ENCODE measurements at places on chromosomes 3 and 15.

- DNase-seq: no peak
Measured at GRCh38 chr3:52399131-52399530, 45.8 kb downstream of the SEMA3G start.

DNA sequence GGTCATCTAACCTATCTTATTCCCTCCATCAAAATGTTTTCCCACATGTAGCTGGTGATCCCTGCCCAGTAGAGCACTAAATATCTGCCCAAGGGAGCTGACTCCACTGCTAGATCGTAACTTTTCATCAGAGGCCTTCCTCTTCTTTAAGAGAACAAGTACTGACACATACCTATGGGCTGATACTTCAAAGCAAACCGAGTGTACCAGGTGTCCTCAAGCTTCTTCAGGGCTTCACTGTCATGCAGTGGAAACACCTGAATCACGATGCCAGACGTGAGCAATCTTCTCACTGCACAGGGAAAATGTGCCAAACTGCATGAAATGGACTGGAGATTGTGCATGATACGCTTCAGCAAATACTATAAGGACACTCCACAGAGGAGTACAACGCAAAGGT lies 41.6 kb downstream of the ANO10 start:
- DNase-seq: no peak

DNA sequence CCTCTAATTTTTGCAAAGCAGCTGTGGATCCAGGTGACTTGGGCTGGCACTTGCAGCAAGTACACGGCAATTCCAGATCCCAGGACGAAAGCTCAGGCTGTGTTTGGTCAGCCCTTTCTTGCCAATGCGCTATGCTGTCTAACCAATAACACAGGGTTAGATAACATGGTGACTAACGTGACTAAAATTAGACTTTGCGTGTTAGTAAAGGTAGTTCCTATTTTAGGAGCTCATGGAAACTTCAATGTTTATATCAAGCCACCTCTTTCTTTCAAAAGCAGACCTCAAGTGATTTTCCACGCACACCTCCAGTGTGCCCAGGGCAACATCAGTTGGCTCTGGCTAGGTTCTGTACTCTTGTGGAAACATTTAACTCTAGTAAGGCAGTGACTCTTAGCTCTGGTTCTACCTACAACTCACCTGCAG lies 32.5 kb downstream of the CDCP1 start:
- no peak for DNase-seq

GRCh38 chr3:178421069-178421468 lies 115.2 kb upstream of the KCNMB2 start:
- no peak for DNase-seq

DNA sequence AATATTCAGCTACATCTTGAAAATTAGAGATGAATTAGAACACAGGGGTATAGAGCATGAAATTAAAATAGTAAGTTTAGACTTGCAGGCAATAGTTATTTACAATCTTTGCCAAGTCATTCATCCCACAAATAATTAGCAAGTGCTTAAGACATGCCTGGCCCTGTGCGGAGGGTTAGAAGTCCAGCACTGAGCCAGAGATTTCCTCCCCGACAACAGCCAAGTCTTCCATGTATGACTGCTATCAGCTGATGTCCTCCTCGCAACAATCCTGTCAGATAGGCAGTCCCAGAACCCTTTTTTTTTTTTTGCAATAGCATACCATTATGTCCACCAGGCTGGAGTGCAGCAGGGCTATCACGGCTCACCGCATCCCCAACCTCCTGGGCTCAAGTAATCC lies 14.6 kb downstream of the SIN3A start:
- no peak for DNase-seq

DNA sequence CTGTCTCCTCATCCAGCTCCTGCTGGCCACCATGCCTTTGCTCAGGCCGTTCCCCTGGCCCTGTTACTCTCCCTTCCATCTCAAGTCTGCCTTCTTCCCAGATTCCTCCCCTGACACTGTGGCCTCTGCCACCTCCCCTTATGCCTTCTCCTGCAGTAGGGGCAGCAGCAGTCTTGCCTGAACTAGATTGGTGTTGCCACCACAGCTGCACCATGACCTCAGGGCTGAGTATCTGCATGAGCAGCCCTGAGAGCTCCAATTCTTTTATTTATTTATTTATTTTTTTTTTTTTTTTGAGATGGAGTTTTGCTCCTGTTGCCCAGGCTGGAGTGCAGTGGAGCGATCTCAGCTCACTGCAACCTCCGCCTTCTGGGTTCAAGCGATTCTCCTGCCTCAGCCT lies 13.8 kb upstream of the CAMP start:
- DNase-seq: no peak

- no peak for DNase-seq
Measured at GRCh38 chr3:150059729-150060128, 89.0 kb upstream of the PFN2 start.

- no peak for DNase-seq
Measured at GRCh38 chr15:91113030-91113429, 13.0 kb downstream of the SV2B start.

DNA sequence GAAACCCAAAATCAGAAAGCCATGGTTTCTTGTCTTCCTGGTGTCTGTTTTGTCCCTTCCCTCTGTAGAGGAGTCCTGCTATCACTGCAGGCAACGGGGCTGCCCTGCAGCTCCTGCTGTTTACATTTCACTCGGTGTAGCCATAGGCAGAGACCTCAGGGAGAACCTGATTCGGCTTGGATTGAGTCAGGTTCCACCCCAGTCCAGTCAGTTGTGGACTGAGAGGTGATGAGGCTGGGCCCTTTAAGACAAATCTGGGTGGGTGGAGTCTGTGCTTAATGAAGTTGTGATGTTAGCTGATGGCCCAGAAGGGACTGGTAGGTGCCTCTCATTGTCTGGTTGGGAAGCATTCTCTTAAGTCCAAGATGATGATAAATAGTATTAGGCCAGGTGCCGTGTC lies 35.7 kb downstream of the FLNB start:
- DNase-seq: no peak

GRCh38 chr15:75182187-75183131 lies 19.2 kb upstream of the C15orf39 start:
- DNase-seq: no peak

DNA sequence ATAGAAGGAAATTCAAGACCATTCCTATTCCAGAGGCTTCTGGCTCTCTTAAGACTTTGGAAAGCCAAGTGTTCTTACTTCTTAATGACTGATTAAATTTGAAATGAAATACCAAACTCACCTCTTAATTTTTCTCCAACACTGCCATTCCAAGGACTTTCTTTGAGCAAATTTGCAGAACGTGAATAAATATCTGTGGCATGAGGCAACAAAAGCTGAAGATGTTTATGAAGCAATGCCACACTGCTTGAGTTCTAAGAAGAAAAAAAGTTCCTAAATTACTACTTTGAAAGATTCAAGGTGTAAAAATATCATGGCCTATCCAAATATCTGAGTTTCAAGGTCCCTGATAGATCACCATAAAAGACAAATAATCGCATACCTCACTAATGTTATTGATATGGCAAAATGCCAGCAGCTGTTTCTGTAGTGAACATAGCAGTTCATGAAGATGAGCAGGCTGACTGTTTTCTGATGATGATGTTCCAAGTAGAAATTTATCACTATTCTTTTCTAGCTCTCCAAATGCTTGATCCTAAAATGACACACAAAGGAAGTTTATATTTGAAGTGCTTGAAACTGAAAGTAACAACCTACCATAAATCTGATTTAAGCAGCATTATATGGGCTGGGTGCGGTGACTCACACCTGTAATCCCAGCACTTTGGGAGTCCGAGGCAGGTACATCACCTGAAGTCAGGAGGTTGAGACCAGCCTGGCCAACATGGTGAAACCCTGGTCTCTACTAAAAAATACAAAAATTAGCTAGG lies 104.4 kb downstream of the HERC1 start:
- DNase-seq: no peak

DNA sequence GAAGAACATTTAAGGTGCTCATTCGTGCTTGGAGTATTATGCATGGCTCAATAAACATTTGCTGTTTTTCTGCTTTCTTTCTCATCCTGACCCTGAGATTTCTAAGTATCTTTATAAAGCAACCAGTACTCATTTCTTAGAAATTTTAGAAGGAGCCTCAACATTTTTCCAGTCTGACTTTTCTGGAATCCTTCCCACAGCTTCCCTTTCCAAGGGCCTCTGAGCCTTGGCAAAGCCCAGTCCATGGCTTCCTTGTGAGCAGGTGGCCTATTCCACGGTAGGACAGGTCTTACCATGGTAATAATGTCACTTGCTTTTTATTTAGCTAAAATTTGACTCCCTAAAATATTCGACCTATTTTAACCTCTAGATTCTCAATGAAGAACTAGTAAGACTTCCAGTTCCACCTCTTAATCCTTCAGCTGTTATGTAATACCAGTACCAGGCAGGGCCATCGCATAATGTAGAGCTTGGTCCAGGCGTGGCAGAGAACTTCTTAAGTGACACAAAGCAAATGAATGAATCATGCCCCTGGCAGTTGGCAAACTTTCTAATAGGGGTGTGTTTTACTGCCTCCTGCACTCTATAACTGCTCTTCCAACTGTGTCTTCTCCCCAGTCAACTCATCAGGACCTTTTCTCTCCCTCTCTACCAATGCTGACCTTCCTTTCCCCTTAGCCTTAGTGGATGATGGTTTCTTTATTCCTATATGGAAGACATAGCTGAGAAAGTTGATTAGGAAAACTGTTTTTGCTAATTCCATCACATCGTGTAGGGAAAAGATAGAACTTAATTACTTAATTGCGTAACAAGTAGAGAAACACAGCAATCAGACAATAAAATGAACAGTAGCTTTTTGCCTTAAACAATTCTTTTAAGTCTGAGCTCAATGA lies 894 bp upstream of the TM4SF4 start:
- DNase-seq: no peak

GRCh38 chr3:172115059-172115458 lies 75.7 kb downstream of the FNDC3B start:
- no peak for DNase-seq
